ENCODE measurements at places on chromosomes 2 and 18.

- DNase-seq, result no peak
Measured at GRCh38 chr2:234752966-234753365, 198.9 kb upstream of the SH3BP4 start.

- DNase-seq, result no peak
Measured at GRCh38 chr2:137689549-137689948, 274.7 kb upstream of the HNMT start.

GRCh38 chr2:136436936-136437335, 319.0 kb upstream of the CXCR4 start:
- no peak for DNase-seq

DNA sequence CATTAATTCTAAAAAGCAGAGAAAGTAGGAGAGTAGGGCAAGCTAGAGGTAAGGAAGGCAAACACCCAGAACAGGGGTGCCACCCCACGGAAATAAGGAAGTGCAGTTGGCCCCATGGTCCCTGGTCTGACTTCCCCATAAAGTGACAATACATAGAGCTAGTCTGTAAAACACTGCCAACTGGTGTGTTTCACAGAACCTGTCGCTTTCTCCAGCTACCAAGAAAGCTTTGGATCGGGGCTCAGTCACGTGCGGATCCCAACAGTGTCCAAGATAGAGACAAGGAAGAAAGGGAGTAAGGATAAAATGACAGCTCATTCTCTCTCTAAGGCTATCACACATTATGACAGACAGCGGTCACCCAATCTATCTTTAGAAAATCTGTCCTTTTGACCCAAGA, 36.4 kb downstream of the TBC1D8 start:
- no peak for DNase-seq

DNA sequence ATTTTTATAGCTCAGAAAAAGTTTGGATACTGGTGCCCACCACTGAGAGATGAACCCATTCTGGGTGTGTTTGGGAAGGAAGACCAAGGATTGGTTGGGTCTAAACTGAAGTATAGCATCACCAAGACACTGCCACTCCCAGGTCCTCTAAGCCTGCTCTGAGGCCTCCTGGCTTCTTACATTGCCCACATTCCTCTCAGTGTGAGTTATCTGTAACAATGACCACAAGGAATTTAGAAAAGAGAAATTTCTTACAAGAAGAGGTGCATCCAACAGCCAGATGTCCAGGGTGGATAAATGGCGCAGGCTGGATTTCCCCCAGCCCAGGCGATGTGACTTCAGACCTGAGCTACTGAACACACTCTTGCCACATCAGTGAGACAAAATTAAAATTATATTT, 1.6 kb upstream of the GPR45 start:
- DNase-seq, result no peak

Measured in CD4-positive, alpha-beta T cell treated with Interleukin-2 at 100 ng/mL for 4 hours (primary cell).